Natural killer cell treated with Interleukin-12 subunit alpha and Interleukin-12 subunit beta and Interleukin-15 and Interleukin-18, amount 100 ng/mL, for 72 hours (primary cell): ENCODE measurements at places on chromosomes 5 and 9. TPM values are rescaled to one million over a fixed set of nuclear protein-coding genes. Genes with fewer than 3 reads are reported as not detected.

GFRA3 gene
- not detected for total RNA-seq

IFNK gene
- not detected for total RNA-seq

- H3K4me1 ChIP-seq, result peaks cover 25% of the 10 kb centered on the region
- H3K27ac ChIP-seq, result no peak overlapping the region
- H3K4me3 ChIP-seq, result no peak overlapping the region
- DNase-seq, result no peak
- no peaks in the 10 kb centered on the region for H3K27me3 ChIP-seq
These were observed 2.6 kb upstream of the SMC5 start for GRCh38 chr9:70256123-70256551.

DNA sequence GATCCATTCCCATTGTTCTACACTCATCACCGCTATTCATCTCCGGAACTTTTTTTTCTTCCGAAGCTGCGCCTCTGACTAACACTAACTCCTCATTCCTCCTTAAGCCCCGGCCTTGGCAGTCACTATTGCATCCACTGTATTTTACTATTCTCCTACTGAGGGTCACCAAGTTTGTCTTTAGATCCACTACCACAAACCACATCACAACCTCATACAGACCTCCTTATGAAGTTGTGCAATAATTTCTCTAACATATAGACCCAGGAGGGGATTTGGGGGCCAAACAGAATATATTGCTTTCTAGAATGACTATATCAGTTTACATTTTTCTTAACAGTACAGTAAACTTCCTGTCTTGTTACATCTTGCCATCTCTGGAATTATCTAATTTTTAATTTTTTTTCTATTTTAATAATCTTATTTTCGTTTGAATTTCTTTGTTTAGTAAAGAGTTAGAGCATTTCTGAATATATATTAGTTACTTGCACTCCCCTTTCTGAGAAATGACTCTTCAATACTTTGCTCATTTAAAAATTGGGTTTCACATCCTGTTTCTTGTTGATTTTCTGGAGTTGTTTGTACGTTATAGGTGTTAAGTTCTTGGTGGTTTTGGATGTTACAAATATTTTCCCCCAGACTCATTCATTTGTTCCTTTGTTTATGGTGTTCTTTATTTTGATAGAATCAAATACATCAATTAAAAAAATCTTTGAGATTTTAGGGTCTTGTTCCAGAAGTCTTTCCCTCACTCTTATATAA is 37.1 kb downstream of the DMRT2 start:
- no peak overlapping the region for H3K4me3 ChIP-seq
- no peak for DNase-seq
- H3K27me3 ChIP-seq, result peaks cover 48% of the 10 kb centered on the region

DNA sequence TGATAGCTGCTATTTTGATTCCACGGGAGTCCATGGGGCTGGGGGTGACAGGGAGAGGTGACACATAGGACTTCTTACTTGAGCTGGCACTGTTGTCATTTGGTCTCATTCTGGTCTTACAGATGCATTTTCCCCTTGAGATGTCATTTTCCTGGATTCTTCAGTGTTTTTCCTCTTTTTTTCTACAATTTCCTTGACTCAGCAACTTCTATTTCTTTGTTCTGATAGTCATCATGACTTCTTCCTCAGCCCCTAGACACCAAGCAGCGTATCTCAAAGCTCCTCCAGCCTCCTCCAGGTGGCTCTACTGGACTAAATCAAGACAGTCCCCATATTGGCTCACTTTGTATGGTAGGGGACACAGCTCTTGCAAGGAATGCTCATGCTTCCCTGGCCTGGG is 16.5 kb downstream of the LVRN start:
- no peaks in the 10 kb centered on the region for H3K36me3 ChIP-seq
- peaks cover 29% of the 10 kb centered on the region for H3K27me3 ChIP-seq
- H3K4me1 ChIP-seq, result peaks cover 11% of the 10 kb centered on the region
- DNase-seq, result no peak
- no peak overlapping the region for H3K27ac ChIP-seq

LCN12 gene
- 2.0 TPM for total RNA-seq

GRCh38 chr5:136174021-136174659 is 18.8 kb downstream of the SMIM32 start:
- H3K27ac ChIP-seq, result no peak overlapping the region
- H3K27me3 ChIP-seq, result no peaks in the 10 kb centered on the region
- H3K4me1 ChIP-seq, result no peaks in the 10 kb centered on the region
- DNase-seq, result no peak
- H3K4me3 ChIP-seq, result no peak overlapping the region

PCDHA12 gene
- total RNA-seq, result not detected

DNA sequence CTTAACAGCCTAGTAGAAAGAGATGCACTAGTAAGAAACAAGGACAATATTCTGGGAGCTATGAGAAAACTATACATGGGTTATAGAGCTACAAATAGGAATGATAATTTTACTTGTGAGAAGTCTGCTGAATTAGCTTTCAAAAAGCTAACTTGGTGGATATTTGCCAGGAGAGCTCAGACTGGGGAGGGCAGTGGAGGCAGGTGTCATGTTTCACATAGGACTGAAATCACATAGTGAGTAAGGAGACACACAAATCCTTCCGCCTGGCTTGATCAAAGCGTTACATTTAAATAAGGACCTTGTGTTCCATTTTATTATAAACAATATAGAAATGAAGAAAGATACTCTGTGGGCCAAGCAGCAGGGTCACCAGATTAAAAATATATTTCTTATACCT is 235.0 kb downstream of the ISL1 start:
- H3K27ac ChIP-seq, result no peak overlapping the region
- no peaks in the 10 kb centered on the region for H3K36me3 ChIP-seq
- H3K4me1 ChIP-seq, result no peaks in the 10 kb centered on the region
- no peaks in the 10 kb centered on the region for H3K27me3 ChIP-seq
- no peak overlapping the region for H3K4me3 ChIP-seq
- no peak for DNase-seq

MSX2 gene
- total RNA-seq, result not detected

FAM78A gene
- 53.3 TPM for total RNA-seq

DNA sequence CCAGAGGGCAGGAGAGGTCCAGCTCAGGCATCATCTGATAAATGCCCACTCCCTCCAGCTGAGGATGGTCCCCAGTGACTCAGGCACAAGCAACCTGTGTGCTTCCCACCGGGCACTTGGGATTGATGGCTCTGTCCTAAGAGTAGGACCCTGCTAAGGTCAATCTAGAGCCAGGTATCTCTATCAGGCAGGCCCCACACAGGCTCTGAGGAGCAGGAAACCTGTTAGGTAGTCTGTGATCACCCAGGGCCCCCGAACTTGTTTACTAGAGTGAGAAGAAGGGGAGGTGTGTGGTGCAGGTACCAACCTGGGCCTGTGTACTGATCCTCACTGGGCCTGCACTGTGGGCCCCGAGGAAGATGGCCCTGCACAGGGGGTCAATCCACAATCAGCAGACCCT is 119.6 kb upstream of the FSTL4 start:
- H3K4me1 ChIP-seq, result no peaks in the 10 kb centered on the region
- H3K4me3 ChIP-seq, result no peak overlapping the region
- H3K36me3 ChIP-seq, result no peaks in the 10 kb centered on the region
- DNase-seq, result no peak
- peaks cover 55% of the 10 kb centered on the region for H3K27me3 ChIP-seq
- no peak overlapping the region for H3K27ac ChIP-seq

DNA sequence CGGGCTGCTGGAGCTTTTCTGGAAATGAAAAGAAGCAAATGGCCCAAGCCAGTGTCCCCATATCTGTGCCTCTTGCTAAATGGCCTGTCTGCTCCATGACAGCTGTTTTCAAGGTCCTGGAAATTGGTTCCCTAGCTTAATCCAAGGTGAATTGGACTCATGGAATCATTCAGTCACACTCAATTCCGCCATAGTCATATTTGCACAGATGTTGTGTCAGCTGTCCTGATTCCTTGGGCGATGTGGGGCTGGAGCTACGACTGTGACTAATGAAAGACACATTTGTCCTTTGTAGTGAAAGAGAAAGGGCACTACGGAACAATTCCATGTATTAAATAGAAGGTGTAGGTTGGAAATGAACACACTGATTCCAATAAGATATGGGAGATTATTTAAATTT is 102.9 kb upstream of the MEGF10 start:
- no peaks in the 10 kb centered on the region for H3K36me3 ChIP-seq
- no peaks in the 10 kb centered on the region for H3K4me1 ChIP-seq
- H3K27ac ChIP-seq, result no peak overlapping the region
- H3K27me3 ChIP-seq, result peaks cover 16% of the 10 kb centered on the region
- DNase-seq, result no peak

DCTN3 gene
- total RNA-seq, result 141 TPM

MYO10 gene
- not detected for total RNA-seq

- H3K27me3 ChIP-seq, result peaks cover 58% of the 10 kb centered on the region
- H3K4me1 ChIP-seq, result no peaks in the 10 kb centered on the region
- H3K36me3 ChIP-seq, result no peaks in the 10 kb centered on the region
- no peak overlapping the region for H3K27ac ChIP-seq
- no peak overlapping the region for H3K4me3 ChIP-seq
These were observed 49.2 kb downstream of the EBF1 start for GRCh38 chr5:159050316-159051143.

DNA sequence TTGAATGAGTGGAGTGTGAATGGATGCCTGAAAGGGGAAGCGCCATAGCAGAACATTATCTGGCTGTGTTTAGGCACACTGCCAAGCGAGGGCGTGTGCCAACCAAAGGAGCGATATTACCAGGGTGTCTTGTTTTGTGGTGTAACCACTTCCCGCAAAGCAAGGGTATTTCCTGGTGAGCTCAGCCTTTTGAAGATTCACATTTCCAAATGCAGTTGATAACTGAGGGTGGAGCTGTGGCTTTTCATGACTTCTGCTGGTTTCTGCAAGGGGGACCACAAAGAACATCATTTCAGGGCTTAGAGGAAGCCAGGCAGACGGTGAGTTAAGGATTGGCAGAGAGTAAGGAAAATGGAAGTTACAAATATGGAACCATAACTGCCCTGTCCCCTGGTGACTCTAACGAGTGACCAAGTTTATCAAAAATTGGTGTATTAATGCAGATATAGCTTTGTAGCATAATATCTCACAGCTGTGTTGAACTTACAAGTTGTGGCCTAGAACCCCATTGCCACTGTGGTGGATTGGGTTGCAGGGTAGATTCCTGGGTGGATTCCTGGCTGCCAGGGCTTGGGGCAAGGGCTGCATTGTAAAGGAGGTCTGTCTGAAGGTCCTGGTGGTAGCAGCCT is 71.4 kb downstream of the RALGPS1 start:
- peak overlapping the region; percentile 59 for H3K27ac ChIP-seq
- H3K27me3 ChIP-seq, result peaks cover 40% of the 10 kb centered on the region
- H3K36me3 ChIP-seq, result peaks cover 13% of the 10 kb centered on the region
- peaks cover 88% of the 10 kb centered on the region for H3K4me1 ChIP-seq
- DNase-seq, result peak; percentile 91

OMD gene
- total RNA-seq, result not detected

DNA sequence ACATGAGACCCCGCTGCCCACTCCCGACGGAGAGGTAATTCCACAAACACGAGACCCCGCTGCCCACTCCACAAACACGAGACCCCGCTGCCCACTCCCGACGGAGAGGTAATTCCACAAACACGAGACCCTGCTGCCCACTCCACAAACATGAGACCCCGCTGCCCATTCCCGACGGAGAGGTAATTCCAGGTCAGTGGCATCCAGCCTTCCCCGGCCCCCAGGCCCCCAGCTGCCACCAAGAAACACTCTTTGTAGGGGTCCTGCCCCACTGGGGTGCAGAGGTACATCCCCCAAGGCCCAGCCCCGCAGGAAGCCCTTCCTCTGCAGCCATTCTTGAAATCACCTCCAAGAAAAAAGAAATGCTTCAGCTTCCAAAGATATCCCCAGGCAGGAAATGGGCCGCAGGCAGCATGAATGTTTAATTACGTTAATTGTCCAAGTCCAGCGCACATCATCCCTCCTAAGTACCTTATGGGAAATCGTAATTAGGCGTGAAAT is 115.9 kb downstream of the ADAMTS2 start:
- H3K4me3 ChIP-seq, result no peak overlapping the region
- H3K36me3 ChIP-seq, result no peaks in the 10 kb centered on the region
- DNase-seq, result no peak
- H3K27ac ChIP-seq, result no peak overlapping the region

GRCh38 chr9:113808391-113809358 is 67.4 kb upstream of the ZNF618 start:
- H3K27ac ChIP-seq, result no peak overlapping the region
- no peak overlapping the region for H3K4me3 ChIP-seq
- H3K27me3 ChIP-seq, result peaks cover 7% of the 10 kb centered on the region
- peaks cover 4% of the 10 kb centered on the region for H3K4me1 ChIP-seq
- H3K36me3 ChIP-seq, result no peaks in the 10 kb centered on the region

PCDHGA1 gene
- total RNA-seq, result 0.07 TPM

GRCh38 chr9:128818839-128819715 is 777 bp downstream of the ENDOG start:
- H3K4me1 ChIP-seq, result peaks cover 7% of the 10 kb centered on the region
- H3K27ac ChIP-seq, result peak overlapping the region; percentile 66
- peak overlapping the region; percentile 78 for H3K4me3 ChIP-seq
- H3K36me3 ChIP-seq, result no peaks in the 10 kb centered on the region
- no peak for DNase-seq
- H3K27me3 ChIP-seq, result no peaks in the 10 kb centered on the region

UGT3A1 gene
- not detected for total RNA-seq

- peaks cover 66% of the 10 kb centered on the region for H3K4me1 ChIP-seq
- H3K4me3 ChIP-seq, result peak overlapping the region; percentile 62
- no peaks in the 10 kb centered on the region for H3K27me3 ChIP-seq
- H3K36me3 ChIP-seq, result peaks cover 32% of the 10 kb centered on the region
- H3K27ac ChIP-seq, result peak overlapping the region; percentile 80
- no peak for DNase-seq
These were observed 71.2 kb upstream of the PARP8 start for GRCh38 chr5:50595199-50595598.

PDE8B gene
- not detected for total RNA-seq

GRCh38 chr5:119313658-119314605 is 41.9 kb upstream of the TNFAIP8 start:
- H3K36me3 ChIP-seq, result no peaks in the 10 kb centered on the region
- DNase-seq, result no peak
- H3K27ac ChIP-seq, result peak overlapping the region; percentile 98
- peak overlapping the region; percentile 67 for H3K4me3 ChIP-seq
- H3K4me1 ChIP-seq, result peaks cover 84% of the 10 kb centered on the region
- no peaks in the 10 kb centered on the region for H3K27me3 ChIP-seq

YIPF5 gene
- total RNA-seq, result 58.6 TPM

DNA sequence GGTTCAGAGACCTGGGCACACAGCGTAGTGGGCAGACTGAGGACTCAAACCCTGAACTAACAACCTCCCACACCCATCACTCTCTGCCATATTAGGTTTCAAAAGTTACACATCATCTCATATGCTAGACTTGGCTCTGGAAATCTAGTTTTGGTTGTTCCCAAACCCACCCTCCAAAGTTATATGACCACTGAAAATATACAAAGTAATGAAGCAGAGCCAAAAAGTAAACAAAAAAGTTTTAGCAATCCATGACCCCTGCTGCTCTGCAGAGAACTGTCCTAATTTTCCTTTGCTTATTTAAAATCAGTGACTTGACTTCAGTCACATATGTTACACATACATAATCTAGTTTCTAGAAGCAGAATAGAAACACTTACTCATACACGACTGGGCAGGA is 155.6 kb upstream of the TAS2R1 start:
- H3K4me1 ChIP-seq, result no peaks in the 10 kb centered on the region
- no peak overlapping the region for H3K4me3 ChIP-seq
- no peaks in the 10 kb centered on the region for H3K27me3 ChIP-seq

AQP7 gene
- total RNA-seq, result not detected
